ENCODE measurements at places on chromosomes 3 and 15.

DNA sequence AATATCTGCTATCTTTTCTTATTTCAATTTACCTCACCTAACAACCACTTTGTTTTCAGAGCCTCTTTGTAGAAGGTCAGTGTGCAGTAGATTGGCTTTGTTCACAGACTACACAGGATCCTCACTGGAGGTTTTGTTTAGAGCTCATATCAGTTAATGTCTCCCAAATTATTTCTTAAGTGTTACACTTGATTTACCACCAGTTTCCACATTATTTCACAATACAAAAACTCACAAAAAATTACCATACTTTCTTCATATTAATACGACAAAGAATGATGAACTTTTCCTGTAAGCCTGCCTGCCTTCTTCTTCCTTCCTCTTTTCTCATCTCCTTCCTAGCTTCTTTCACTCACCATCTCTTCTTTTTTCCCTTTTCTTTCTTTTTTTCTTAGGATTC is 133.3 kb downstream of the ALCAM start:
- DNase-seq: no peak

DNA sequence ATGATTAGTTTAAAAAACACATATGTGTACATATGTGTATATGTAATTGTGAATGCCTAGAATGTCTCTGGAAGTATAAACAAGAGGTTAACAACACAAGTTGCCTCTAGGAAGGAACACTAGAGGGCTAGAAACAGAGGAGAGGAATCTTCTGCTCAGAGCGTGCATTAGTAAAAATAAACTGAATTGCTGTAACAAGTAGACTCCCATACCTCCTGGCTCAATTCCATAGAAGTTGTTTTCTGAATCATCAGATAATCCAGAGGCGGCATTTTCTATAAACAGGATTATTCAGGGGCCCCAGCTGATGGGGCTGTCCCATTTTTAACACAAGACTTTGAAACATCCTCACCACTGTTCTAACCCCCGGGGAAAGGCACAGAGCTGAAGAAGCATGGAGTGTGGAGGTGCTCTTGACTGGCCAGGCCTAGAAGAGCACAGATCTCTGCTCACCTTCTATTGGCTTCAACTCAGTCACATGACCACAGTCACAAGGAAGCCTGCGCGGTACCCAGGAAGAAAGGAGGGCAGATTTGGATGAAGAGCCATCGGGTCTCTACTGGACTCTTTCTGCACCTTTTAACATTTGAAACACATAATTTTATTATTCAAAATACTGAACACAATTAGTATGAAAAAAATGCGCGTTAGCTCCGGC is 145.7 kb downstream of the TLE3 start:
- no peak for DNase-seq

GRCh38 chr3:71497367-71497897 is 86.1 kb downstream of the FOXP1 start:
- no peak for DNase-seq

DNA sequence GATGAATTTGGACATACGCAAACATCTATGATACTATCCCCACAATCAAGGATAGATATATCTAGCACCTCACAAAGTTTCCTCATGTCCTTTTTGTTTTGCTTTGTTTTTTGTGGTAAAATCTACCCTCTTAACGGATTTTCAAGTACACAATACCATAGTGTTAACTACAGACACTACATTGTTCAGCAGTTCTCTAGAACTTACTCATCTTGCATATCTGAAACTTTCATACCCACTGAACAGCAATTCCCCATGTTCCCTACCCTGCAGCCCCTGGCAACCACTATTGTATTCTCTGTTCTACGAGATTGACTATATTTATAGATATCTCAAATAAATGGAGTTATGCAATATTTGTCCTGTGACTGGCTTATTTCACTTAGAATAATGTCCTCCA is 58.1 kb upstream of the TJP1 start:
- no peak for DNase-seq

GRCh38 chr3:150611666-150612065 is 8.5 kb downstream of the SELENOT start:
- DNase-seq: no peak

- DNase-seq: no peak
Observed at GRCh38 chr3:61733876-61734275, 172.5 kb downstream of the PTPRG start.

DNA sequence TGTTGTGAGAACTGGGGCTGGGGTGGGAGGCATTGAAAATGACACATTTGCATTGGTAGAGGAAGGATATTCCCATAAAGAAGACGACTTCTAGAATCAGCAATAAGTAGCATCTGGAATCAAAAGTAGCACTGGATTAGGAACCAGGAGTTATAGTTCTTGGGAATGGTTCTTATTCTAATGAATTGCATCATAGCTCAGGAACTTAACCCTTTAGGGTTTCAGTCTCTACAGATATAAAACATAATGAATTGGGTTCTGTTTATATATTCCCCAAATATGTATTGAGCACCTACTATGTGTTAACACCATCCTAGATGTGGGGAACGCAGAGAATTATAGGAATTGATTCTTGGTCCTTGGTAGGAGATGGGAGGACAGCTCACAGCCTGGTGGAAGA is 16.3 kb upstream of the SNRK start:
- DNase-seq: no peak

DNA sequence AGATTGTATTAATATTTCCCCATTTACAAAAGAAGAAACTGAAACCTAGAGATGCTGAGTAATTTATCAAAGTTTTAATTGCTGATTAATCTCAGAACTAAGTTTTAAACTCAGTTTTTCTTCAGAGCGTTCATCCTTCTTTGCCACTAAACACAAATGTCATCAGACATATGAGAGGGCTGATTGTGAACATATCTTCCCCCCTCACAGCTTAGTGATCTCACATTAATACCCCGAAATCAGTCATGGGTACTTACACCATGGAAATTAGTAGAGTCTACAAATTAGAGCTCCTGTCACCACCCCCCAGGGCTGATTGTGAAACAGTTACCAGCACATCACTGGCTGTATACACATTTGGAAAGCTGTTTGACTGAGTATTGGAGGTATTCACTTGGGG is 189.3 kb upstream of the SGO1 start:
- no peak for DNase-seq

DNA sequence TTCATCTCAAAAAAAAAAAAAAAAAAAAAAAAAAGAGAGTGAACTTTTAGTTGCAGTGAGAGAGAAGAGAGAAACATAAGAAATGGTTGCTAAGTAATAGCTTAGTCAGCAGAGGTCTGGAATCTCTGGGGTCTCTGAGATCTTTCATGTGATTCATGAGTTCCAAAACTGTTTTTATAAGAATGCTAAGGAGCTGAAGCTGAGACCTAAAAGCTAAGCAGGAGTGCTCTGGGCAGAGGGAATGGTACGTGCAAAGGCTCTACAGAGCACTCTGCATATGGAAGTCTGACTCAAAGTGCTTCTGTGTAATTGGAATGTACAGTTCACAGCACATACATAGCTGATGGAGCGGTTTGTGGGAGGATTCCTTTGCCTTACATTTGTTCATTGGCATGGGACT is 66.3 kb upstream of the LRIG1 start:
- no peak for DNase-seq

DNA sequence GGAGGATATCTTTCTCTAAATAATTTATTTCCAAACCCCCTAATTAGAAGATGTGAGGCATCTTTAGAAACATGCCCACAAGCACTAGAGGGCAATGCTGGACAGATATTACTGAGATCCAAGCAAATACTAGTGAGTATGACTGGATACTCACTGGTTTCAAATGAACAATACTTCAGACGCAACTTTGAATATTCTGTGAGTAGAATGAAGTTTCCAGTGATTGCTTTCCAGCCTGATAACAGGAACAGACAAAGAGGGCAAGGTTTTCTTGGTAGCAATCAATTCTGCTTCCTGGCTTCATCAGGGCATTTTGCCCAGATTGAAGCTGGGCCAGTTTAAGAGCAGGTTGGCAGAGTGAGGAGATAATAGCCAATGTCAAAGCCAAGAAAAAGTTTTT is 442.6 kb upstream of the PDZRN3 start:
- DNase-seq: no peak

DNA sequence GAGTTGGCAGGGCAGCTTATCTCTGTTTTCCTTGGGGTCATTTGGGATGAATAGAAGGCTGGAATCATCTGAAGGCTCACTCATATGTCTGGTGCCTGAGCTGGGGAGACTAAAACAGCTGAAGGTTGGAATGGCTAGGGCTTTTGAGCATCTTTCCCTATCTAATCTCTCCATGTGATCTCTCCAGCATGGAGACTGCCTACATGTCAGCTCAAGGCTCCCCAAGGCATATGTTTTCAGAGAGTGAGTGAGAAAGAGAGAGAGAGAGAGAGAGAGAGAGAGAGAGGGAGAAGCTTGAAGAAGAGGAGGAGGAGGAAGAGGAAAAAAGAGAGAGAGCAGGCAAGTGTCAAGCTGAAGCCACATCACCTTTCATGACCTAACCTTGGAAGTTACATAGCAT is 143.4 kb downstream of the EBLN2 start:
- no peak for DNase-seq

- no peak for DNase-seq
Observed at GRCh38 chr3:182782149-182782548, 11.2 kb upstream of the ATP11B start.

DNA sequence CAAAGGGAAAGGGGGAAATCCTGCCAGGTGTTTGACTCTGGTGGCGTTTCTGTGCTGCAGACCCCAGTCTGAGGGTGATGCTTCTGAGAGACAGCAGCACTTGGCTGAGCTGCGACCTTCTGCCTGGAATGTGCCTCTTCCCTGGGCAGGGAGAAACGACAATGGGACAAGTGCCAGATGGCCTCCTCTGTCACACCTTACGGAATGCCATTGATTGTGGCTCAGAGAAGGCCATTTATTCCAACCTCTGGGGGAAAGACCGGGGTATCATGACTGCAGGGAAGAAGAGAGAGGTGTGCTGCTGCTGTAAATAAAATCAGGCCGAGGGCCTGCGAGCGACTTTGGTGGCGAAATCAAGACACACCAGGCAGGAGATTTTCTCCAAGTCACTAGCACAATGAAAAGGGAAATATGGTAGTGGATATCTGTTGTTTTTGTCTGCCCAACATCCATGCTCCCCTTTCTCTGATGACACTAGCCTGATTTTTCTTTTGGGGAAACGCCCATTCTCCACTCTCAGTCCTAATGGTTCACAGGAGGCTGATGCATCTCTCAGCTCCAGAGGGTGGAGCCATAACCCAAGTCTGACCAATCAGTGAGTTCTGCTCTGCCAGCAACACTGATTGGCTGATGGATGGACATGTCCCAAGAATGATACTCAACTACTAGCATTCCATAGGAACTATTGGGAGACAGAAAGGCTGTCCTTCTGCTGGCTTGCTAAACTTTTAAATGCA is 336.1 kb downstream of the FOXP1 start:
- no peak for DNase-seq

All from hindlimb muscle (tissue), 1 donor.